Ovary (tissue), 10 donors: ENCODE measurements at places on chromosomes 7 and 10. TPM values are rescaled to one million over a fixed set of nuclear protein-coding genes. Genes with fewer than 3 reads are reported as not detected.

DNA sequence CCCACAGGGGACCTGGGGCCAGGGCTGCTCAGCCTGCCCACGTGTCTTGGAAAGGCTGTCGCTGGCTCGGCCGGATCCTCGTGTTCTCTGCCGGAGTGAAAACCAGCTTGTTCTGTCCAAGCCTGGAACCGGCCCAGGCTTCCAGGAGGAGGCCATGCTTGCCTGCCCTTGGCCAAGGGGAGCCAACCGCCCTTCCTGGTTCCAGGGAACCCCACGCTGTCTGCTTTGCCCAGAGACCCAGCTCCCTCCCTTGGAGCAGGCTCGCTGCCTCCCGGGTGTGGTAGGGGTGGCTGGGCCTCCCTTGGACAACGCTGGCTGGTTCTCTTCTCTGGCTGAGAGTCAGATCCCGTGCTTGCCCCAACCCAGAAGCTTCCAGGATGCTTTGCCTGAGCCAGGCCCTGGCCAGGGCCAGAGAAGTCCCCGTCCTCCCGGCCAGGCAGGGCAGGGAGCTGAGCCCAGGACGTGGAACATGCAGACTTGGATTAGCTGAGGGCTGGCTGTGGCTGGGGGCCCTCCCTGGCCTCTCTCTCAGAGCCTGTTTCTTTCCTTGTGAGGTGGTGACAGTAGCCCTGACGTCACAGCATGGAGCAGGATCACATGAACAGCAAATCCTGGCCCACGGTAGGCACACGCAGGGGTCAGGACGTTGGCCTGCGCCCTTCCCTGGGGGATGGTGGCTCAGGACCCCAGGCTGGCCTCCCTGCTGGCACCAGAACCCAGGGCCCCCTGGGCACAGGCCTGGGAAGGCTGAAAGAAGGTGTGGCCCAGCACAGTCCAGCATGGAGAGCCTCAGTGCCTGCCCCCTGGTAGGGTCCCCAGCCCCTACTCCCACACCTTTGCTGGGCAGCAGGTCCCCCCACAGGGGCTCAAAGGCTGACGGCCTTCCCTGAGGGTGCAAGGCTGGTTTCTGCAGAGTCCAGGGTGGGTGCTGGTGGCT, 67.5 kb downstream of the PWWP2B start:
- no peaks in the 10 kb centered on the region for H3K27me3 ChIP-seq
- no peaks in the 10 kb centered on the region for H3K36me3 ChIP-seq
- DNase-seq = peak; percentile 94
- H3K4me1 ChIP-seq = peaks cover 29% of the 10 kb centered on the region
- no peak overlapping the region for H3K4me3 ChIP-seq
- peak overlapping the region; percentile 76 for H3K27ac ChIP-seq

CLDN3 gene
- 8.2 TPM for total RNA-seq

CNNM1 gene
- total RNA-seq = 2.3 TPM

GRCh38 chr10:43771675-43772074, 123.0 kb upstream of the ZNF32 start:
- H3K36me3 ChIP-seq = no peaks in the 10 kb centered on the region
- no peak overlapping the region for H3K4me3 ChIP-seq
- no peaks in the 10 kb centered on the region for H3K27me3 ChIP-seq
- DNase-seq = no peak
- H3K4me1 ChIP-seq = no peaks in the 10 kb centered on the region
- no peak overlapping the region for H3K27ac ChIP-seq
